ENCODE measurements at places on chromosomes 1 and 21.

GRCh38 chr1:44512313-44512885 is 107.3 kb downstream of the RNF220 start:
- DNase-seq: no peak

DNA sequence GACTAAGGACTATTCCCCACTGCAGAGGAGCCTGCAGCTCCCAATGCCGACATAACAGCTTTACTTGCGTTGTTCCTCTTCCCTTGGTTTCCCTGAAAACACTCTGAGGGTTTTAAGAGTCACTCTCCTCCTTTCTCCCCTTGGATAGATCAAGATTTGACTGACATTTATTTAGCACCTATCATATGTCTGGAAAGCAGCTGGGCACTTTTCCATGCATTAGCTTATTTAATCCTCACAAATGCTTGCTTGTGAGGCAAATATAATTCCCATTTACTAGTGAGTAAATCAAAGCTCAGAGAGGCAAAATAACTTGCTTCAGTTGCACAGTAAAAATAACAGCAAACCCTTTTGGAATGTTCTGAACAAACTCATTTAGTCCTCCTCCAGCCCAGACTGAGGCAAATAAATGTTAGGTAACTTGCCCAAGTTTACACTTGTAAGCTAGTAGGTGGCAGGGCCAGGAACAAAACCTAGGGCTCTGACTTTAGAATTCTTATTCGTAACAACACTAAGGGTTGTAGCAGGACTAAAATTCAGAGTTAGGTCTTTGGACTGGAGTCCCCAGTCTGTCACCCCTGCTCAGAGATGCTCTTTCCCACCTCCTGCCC is 81.4 kb downstream of the KCND3 start:
- no peak for DNase-seq

DNA sequence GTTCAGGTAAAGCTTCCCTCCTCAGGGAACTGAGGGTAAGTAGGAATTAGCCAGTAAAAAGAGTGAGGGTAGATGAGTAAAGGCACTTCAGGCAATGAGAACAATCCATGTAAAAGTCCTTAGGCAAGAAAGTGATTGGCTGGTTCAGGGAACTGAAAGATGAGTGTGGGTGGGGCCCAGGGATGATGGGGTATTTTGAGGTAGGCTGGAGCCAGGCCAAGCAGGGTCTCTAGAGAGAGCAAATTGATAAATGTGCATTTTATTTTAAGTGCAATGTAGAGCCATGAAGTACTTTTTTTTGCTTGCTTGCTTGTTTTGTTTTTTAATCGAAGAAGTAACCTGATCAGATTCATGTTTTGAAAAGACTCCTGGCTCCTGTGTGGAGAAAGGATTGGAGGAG is 26.5 kb downstream of the OSBPL9 start:
- DNase-seq: no peak

- DNase-seq: no peak
Observed at GRCh38 chr1:183173828-183174227, 12.2 kb upstream of the LAMC2 start.

DNA sequence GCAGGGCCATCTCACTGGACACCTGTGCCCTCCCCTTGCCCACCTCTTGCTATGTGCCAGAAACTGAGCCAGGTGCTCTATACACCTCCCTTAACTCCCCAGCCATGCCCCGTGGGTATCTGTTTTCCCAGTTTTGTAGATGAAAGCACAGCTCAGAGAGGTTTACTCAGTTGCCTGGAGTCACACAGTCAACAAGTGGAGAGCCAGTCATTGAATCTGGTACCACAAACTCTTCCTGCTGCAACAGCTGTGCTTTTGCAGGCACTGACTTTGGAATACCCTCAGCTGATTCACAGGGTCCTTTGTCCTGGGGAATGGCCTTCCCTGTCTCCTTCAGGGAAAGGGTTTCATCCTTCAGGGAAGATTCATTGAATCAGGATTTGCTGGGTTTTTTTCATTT is 22.1 kb downstream of the PAX7 start:
- DNase-seq: peak; percentile 67

DNA sequence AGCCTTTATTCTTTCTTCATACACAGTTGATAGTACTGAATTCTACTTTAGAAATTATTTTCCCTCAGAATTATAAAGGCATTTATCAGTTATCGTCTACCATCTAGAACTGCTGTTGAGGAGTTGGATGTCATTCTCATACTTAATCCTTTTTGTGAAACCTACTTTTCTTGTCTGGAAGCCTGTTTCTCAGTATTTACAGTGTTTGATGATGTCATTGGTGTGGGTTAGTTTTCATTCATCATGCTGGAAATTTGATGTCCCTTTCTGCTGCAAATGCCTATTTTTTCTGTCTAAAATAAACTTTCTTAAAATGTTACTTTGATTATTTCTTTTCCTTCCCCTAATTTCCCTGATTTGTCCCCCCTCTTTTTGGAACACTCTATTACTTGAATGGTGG is 22.8 kb upstream of the ZNF281 start:
- no peak for DNase-seq

DNA sequence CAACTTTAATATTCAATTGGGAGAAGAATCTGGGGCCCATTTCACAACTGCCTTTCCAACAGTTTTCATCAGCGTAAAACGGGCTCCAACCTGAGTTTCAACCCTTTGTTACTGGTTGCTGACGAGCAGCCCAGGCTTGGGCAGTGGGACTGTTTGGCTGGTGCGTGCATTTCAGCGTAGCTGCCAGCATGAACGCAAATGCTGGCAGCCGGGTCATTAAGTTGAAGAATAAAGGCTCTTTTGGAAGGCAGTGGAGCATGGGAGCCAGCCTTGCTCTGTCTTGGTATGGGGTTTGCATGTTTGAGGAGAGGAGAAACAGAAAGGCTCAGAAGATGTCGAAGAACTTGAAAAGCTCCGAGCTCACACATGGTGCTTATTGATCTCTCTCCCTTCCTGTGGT is 40.7 kb downstream of the WDR3 start:
- no peak for DNase-seq

DNA sequence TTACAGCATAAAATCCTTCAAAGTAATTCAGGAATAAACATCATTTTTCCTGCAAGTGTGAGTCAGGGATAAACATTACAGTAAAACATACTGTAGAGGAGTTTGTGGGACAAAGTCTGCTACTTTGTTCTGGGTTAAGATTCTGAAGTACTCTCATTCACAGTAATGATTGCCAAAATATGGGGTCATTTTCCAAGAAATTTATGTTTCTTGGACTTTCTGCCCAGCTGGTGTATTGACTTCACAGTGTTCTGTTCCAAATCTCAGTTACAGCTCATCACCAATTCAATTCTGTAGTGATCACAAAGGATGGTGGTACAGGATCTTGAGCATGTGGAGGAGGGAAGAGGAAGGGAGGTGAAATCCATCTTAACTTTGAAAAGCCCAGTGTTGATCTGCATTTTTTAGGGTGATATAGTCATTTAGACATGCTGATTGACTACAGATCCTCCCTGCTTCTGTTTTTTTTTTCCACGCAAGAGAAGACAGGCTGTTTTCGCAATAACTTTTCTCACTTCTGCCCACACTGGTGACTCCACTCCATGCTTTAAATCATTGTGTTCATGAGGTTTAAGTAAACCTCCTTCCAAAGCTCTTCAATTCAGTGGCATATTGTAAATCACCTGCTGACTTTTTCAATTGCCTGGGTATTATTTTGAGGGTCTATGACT is 60.4 kb upstream of the C1orf53 start:
- DNase-seq: no peak

DNA sequence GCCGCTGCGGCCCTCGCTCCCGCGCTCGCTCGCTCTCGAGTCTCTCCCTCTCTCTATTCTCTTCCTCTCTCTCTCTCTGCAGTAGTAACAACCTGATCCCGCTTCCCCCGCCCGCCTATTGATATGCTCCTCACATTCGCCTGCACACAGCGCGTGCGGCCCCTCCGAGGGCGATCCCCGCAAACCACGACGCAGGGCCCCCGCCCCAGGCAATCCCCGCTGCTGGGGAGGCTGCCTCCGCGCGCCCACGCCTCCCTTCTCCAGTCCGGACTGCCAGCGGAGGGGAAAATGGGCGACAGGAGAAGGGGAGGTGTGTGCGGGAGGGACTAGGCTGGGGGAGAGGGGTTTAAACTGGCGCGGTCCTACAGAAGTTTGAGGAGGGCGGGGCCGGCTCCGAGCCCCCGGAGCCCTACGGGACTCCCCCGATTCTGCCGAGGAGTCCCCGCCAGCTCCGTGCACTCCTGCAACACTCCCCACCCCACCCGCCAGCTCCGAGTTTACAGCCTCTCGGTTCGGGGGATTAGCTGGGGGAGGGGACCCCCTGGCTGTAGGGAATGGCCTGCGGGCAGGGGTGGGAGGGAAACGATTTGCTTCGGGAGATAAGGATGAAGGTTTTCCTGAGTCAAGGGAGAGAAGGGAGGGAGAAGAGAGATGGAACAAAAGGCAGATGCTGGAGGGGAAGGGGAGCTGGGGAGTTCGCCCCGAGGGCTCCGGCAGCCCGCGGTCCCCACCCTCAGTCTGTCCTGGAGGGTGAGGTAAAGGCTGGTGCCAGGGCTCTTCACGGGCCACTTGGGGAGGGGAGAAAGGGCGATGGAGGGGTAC is 66.6 kb downstream of the SYT2 start:
- DNase-seq: no peak

DNA sequence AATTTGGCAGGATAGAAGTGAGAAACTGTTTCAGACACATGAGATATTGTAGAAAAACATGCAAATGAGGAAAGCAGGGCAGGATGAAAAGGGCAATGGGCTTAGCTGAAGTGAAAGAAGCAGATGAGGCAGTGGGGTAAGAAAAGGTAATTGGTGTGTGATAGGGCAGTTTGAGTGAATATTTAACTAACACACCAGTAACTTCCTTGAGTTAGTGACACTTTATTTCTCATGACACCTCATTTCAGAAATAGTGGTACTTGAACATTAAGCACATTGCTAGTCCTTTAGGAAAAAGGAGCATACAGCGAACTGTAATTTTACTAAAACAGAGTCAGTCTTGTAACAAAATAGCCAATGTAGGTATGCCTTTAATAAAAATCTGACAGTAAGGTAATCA is 415.0 kb downstream of the DPYD start:
- no peak for DNase-seq

- DNase-seq: no peak
Observed at GRCh38 chr1:58363585-58363984, 182.9 kb downstream of the OMA1 start.

DNA sequence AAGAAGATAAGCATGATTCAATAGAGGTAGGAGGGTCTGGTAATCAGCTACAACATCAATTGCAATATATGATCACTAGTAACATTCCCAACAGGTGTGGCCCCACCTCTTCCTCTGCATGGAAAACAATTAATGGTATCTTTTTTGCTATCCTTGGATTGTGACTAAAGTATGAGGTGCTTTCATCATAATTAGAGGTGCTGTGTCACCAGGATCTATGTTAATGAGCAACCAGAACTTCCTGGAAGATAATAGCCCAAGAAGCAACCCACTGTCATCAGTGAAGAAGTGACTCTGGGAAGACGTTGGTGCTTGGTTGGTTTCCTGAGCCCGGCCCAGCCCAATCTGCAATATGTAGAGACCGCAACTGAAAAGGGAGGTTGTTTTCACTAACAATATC is 167.2 kb downstream of the SETD4 start:
- no peak for DNase-seq

DNA sequence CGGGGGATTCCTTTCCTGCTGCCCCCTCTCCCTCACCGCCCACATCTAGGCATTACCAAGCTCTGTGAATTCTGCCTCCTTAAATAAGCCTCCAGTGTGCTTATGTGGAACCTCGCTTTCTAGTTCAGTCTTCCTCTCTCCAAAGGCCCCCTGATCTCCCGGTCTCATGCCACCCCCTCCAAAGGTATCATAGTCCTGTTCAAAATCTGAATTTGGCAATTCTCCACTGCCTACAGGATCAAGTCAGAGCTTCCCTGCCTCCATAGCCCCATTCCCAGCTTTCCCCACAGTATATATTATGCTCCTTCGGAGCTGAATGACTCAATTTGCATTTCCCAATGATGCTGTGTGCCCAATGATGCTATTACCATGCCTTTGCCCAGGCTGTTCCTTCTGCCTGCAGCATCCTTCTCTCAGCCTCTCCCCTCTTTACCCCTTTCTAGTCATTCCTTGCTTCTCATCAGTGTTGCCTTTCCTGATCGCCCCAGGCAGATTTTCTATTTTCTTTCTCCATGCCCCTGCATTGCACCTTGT is 1.7 kb downstream of the AZIN2 start:
- no peak for DNase-seq

GRCh38 chr1:58497499-58497898 is 49.0 kb downstream of the OMA1 start:
- DNase-seq: no peak

GRCh38 chr1:21586846-21587601 is 77.8 kb downstream of the ALPL start:
- no peak for DNase-seq

- no peak for DNase-seq
Observed at GRCh38 chr1:147611586-147611985, 58.7 kb downstream of the ACP6 start.

- DNase-seq: no peak
Observed at GRCh38 chr1:219144658-219145315, 28.9 kb upstream of the LYPLAL1 start.

GRCh38 chr1:110412576-110412975 is 5.1 kb upstream of the LAMTOR5 start:
- peak; percentile 40 for DNase-seq

DNA sequence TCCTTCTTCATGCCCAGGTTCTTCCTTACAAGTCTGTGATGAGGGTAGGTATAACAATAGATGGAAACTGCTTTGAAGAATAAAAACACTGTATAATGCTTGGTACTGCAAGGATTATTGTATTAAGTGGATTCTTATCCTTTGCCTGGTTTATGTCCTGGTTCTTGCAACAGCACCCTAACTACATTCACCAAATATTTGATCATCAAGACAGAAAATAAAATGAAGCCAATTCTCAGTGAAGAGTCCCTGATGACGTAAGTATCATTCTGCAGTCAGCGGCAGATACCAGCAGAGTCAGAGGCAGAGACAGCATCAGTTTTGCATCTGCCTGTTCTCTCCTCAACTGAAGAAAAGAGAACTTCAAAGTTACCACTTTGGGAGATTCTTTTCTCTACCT is 19.7 kb downstream of the ARHGEF11 start:
- DNase-seq: no peak

GRCh38 chr1:28537457-28538199 is 15.3 kb upstream of the TRNAU1AP start:
- no peak for DNase-seq

DNA sequence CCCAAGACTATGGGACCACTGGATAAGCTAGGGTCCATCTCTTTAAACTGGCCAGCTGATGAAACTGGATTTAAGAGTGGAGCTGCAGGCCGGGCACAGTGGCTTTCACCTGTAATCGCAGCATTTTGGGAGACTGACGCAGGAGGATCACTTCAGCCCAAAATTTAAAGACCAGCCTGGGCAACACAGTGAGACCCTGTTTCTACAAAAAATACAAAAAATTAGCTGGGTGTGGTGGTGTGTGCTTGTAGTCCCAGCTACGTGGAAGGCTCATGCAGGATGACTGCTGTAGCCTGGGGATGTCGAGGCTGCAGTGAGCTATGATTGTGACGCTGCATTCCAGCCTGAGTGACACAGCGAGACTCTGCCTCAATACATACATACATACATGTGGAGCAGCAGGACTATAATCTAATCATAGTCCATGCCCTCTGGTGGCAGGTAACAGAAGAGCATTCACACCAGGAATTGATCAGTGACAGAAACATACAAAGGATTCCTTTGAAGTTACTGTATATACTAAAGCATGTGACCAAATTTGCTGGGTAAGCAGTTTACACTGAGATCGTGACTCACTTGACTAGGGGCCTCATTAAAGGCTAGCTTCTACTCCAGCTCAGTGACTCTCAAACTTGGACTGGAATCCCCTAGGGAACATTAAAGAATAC is 101.5 kb upstream of the SLFNL1 start:
- peak; percentile 46 for DNase-seq

- DNase-seq: peak; percentile 80
Observed at GRCh38 chr1:23634840-23635651, 56.6 kb upstream of the RPL11 start.

Measured in Jurkat, Clone E6-1 (cell line).